ENCODE measurements at places on chromosomes 6 and 20. TPM values are rescaled to one million over a fixed set of nuclear protein-coding genes. Genes with fewer than 3 reads are reported as not detected.

DNA sequence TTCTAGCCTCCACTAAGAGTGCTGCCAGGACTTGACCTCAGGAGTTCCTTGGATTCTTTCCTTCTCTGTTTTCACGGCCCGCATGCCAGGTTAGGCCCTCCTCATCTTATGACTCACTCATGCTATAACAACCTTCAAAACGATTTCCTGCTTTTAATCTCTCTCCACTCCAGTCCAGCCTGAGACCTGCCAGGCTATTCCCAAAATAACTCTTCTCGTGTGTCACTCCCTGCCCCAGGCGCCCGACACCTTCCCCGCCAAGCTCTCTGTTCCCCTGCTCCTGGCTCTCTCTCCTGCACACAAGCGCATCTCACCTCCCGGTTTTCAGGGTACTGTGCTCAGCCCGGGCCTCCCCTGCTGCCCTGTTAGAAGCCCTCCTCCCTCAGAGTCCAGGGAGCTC lies 64.1 kb upstream of the RPS6KA2 start:
- H3K4me3 ChIP-seq = no peak overlapping the region
- H3K36me3 ChIP-seq = no peaks in the 10 kb centered on the region
- no peak for DNase-seq
- H3K27ac ChIP-seq = no peak overlapping the region
- peaks cover 3% of the 10 kb centered on the region for H3K27me3 ChIP-seq

DNA sequence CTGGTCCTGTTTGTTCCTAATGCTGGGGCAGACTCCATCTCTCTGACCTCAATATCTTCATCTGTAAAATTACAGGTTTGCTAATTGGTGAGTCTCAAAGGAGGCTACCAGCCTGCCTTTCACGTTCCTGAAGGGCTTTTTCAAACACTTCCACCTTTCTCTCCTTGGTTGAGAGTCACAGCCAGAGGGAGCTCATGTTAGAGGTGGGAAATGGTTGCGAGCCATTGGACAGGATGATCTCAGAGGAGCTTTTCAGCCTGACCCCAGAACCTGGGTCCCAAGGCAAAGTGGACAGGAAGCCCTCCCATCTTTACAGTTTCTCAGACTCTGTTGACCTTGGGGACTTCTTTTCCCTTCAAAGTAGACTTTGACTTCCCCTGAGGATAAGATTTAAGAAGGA lies 37.6 kb downstream of the NDUFAF5 start:
- no peaks in the 10 kb centered on the region for H3K4me1 ChIP-seq
- peaks cover 10% of the 10 kb centered on the region for H3K36me3 ChIP-seq
- DNase-seq = no peak
- H3K27me3 ChIP-seq = peaks cover 5% of the 10 kb centered on the region
- H3K4me3 ChIP-seq = no peak overlapping the region

Gene BEND6
- total RNA-seq = not detected

DNA sequence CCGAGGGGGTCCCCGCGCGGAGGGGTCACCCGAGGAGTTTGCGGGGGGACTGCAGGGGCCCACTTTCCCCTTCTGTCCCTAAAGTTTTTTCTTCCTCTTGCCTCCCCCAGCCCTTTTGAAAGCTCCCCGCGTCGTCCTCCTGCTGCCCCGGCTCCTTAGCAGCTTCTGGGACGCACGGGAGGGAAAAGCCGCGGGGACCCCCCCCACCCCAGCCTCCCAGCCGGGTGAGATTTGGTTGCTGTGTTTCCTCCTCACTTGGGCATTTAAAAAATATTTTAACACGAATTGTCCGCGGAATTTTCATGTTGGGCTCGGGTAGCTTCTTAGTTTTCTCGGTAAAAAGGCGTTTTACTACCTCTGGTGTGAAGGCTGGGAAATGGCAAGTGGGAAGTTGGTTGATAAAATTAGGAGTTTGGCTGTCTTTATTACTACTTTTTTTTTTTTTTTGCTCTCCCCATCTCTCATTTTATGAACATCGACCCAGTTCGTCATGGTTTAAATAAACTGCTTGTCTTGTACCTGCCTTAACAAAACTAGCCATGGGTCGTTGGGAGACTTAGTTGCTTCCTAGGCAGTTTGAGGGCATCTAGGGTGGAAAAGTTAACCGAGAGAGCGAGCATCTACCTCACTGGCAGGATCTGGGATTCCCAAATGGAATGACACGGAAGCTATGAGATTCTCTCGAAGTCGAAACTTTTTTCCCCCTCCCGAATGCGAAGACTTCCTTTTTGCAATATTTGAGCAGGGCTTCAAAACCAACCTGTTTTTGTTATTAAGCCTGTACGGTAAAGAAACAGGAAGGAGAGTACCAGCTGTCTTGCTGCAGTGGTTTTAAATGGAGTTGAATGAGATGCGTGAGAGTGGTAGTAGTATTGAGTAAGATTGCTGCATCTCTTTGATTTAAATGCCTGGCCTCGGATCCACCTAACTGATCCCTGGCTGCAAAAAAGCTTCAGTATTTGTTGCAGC lies 868 bp downstream of the NCOA3 start:
- DNase-seq = peak; percentile 34
- H3K36me3 ChIP-seq = peaks cover 33% of the 10 kb centered on the region
- H3K4me3 ChIP-seq = peak overlapping the region; percentile 94
- H3K27ac ChIP-seq = peak overlapping the region; percentile 92

- no peaks in the 10 kb centered on the region for H3K4me1 ChIP-seq
- no peaks in the 10 kb centered on the region for H3K27me3 ChIP-seq
- no peak overlapping the region for H3K27ac ChIP-seq
- DNase-seq = no peak
- no peaks in the 10 kb centered on the region for H3K36me3 ChIP-seq
Measured at GRCh38 chr6:66970373-66970772, 1263.3 kb upstream of the EYS start.

- no peaks in the 10 kb centered on the region for H3K4me1 ChIP-seq
- DNase-seq = no peak
- no peaks in the 10 kb centered on the region for H3K36me3 ChIP-seq
- peaks cover 42% of the 10 kb centered on the region for H3K27me3 ChIP-seq
Measured at GRCh38 chr6:31317036-31317435, 39.9 kb downstream of the HLA-B start.

Gene ARMH2
- total RNA-seq = 1.5 TPM

Gene IRF4
- 171 TPM for total RNA-seq

- peak overlapping the region; percentile 72 for H3K27ac ChIP-seq
- H3K36me3 ChIP-seq = no peaks in the 10 kb centered on the region
Measured at GRCh38 chr6:40788661-40789655, 201.8 kb upstream of the LRFN2 start.

DNA sequence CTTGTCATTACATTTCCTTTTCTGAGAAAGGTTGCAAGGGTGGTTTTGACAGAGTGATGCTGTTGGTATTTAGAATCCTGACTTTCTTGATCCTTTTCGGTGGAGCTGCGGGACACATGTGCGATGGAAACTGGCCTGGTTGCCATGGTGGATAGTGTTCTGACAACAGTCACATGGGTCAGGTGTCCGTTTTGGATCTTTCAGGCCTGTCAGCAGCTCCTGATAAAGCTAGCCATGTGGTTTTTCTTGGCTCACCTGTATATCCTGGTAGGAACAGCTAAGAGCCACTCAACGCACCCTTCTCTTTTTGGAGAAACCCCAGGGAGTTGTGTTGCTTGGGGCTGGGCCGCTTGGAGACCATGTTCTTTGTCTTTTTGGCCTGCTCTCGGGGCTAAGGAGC lies 177.4 kb downstream of the MTFR2 start:
- no peak overlapping the region for H3K27ac ChIP-seq
- H3K36me3 ChIP-seq = no peaks in the 10 kb centered on the region
- no peaks in the 10 kb centered on the region for H3K4me1 ChIP-seq
- no peak for DNase-seq

GRCh38 chr20:31707994-31708735 lies 14.5 kb downstream of the BCL2L1 start:
- DNase-seq = no peak
- H3K27ac ChIP-seq = peak overlapping the region; percentile 65
- H3K27me3 ChIP-seq = no peaks in the 10 kb centered on the region

GRCh38 chr6:30446259-30446658 lies 43.0 kb upstream of the HLA-E start:
- no peak overlapping the region for H3K4me3 ChIP-seq
- H3K36me3 ChIP-seq = no peaks in the 10 kb centered on the region
- H3K27ac ChIP-seq = no peak overlapping the region
- no peak for DNase-seq
- peaks cover 16% of the 10 kb centered on the region for H3K4me1 ChIP-seq

DNA sequence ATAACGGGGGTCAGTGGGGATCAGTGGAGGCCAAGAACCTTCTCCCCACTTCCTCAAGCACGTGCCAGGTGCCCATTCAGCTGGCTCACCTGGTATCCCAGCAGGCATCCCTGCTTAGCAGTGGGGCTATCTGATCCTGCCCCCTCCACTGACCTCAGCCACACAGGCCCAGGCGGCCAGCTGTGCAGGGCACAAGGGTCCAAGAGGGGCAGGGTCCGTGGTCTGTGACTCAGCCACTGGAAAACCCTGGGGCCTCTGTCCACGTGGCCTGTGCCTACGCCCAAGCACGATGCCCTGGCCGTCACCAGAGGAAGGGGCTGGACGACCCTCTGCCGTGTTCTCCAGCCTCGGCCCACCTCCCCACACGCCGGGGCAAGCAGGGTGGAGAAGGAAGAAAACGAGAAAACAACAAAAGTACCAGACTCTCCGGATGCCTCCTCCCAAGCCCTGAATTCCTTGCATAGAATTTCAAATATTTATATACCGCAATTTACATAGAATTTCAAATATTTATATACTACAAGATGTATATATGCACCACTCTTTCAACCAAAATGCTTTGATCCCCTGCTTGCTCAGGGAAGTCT lies 12.1 kb downstream of the PXDC1 start:
- DNase-seq = no peak
- no peak overlapping the region for H3K27ac ChIP-seq
- H3K36me3 ChIP-seq = no peaks in the 10 kb centered on the region
- peaks cover 23% of the 10 kb centered on the region for H3K4me1 ChIP-seq

Gene RALY
- total RNA-seq = 204 TPM

Gene CRIP3
- total RNA-seq = 0.88 TPM

GRCh38 chr6:10425975-10426780 lies 11.3 kb upstream of the TFAP2A start:
- H3K27ac ChIP-seq = no peak overlapping the region
- H3K4me1 ChIP-seq = peaks cover 19% of the 10 kb centered on the region
- H3K36me3 ChIP-seq = peaks cover 10% of the 10 kb centered on the region
- no peak for DNase-seq
- H3K27me3 ChIP-seq = peaks cover 70% of the 10 kb centered on the region

DNA sequence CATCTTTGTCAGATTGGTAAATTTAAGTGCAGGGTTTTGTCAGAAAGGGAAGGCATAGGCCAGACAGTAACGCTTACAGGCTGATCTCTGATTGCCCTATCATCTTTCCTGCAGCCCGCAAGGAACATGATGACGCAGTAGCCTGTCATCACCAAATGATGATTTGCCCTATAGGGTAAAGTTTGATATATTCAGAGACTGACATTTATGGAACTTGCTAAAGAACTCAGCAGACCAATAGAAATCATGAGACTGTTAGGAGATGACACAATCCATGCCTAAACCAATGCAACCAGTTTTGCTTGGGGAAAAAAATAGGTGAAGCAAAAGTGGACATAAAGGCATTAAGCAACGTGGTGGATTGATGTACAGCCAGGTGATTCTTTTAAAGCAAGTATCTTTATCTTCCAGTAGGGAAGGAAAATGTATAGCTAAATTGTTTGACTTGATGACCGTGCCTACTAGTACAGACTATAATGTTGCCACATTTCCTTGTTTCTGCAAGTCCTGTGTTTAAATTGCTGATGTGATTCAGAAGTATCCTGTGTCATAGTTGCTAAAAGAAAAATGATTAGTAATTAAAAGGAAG lies 2.4 kb downstream of the NUS1 start:
- H3K36me3 ChIP-seq = peaks cover 30% of the 10 kb centered on the region
- H3K27me3 ChIP-seq = no peaks in the 10 kb centered on the region
- DNase-seq = no peak
- H3K4me1 ChIP-seq = peaks cover 54% of the 10 kb centered on the region
- H3K4me3 ChIP-seq = peak overlapping the region; percentile 83
- H3K27ac ChIP-seq = no peak overlapping the region

DNA sequence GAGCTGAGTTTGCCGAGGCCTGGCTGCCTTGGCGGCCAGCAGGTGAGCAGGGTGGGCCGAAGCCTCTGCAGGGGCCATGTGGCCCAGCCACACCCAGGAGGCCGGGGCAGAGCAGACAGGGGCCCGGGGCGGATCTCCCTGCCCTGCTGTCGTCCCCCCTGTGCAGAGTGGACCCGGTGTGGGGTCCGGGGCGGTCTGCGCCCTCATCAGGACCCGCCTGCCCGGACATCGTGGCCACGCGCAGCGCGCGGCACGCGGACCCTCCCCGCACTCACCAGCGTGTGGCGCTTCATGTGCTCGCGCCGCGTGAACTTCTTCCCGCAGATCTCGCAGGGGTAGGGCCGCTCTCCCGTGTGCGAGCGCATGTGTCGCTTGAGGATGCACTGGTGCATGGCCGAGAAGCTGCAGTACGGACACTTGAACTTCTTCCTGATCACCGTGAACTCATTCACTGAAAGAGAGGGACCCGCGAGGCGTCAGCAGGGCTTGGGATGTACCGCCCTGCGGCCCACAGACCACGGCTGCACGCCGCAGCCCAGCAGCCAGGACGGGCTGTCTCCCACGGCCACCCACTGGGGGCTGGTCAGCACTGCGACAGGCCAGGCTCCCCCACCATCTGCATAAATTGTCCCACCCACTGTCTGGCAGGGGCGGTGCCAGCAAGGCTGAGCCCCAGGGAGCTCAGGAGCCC lies 13.0 kb downstream of the SLC2A4RG start:
- peaks cover 3% of the 10 kb centered on the region for H3K27me3 ChIP-seq
- H3K4me1 ChIP-seq = peaks cover 38% of the 10 kb centered on the region
- H3K36me3 ChIP-seq = no peaks in the 10 kb centered on the region
- DNase-seq = no peak
- H3K27ac ChIP-seq = no peak overlapping the region
- H3K4me3 ChIP-seq = no peak overlapping the region

DNA sequence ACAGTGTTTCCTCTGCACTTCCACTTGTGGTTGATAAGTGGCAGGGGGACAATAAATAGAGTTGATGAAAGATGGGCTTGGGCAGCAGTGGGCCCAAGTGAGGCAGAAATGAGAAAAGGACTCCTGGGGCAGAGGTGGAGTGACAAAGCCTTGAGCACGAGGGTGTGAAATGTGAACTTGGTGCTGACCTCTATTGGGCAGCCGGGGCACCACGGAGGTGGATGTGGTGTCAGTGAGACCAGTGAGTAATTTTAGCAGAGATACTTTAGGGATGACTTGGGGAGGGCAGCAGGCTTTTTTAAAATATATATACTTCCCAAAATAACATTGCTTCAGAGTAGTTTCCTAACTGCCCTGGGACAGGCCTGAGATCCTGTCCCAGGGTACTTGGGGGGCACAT lies 30.6 kb upstream of the MYLK2 start:
- no peak for DNase-seq
- no peak overlapping the region for H3K27ac ChIP-seq
- no peak overlapping the region for H3K4me3 ChIP-seq

Gene RSPO3
- not detected for total RNA-seq

- no peak overlapping the region for H3K27ac ChIP-seq
- H3K27me3 ChIP-seq = no peaks in the 10 kb centered on the region
- H3K36me3 ChIP-seq = no peaks in the 10 kb centered on the region
- no peak overlapping the region for H3K4me3 ChIP-seq
Measured at GRCh38 chr6:122755901-122756300, 23.6 kb upstream of the FABP7 start.

Gene SSTR4
- not detected for total RNA-seq

GRCh38 chr6:71203206-71203605 lies 85.4 kb upstream of the OGFRL1 start:
- no peak overlapping the region for H3K27ac ChIP-seq
- H3K4me1 ChIP-seq = no peaks in the 10 kb centered on the region
- H3K36me3 ChIP-seq = no peaks in the 10 kb centered on the region

- no peak overlapping the region for H3K27ac ChIP-seq
- DNase-seq = no peak
- peaks cover 40% of the 10 kb centered on the region for H3K36me3 ChIP-seq
- no peak overlapping the region for H3K4me3 ChIP-seq
- H3K27me3 ChIP-seq = no peaks in the 10 kb centered on the region
- H3K4me1 ChIP-seq = no peaks in the 10 kb centered on the region
Measured at GRCh38 chr6:138092686-138093085, 14.5 kb downstream of the PERP start.
